Fibroblast of pulmonary artery (primary cell): ENCODE measurements at places on chromosomes 7 and 10.

- DNase-seq = no peak
Measured at GRCh38 chr10:93837822-93838221, 56.0 kb upstream of the SLC35G1 start.

- DNase-seq = no peak
Measured at GRCh38 chr7:45384499-45384898, 189.7 kb upstream of the ADCY1 start.

- DNase-seq = no peak
Measured at GRCh38 chr7:94146408-94146807, 142.3 kb upstream of the BET1 start.

GRCh38 chr10:126926568-126926967, 21.3 kb downstream of the DOCK1 start:
- no peak for DNase-seq

- DNase-seq = no peak
Measured at GRCh38 chr10:18880530-18880929, 168.1 kb upstream of the MALRD1 start.

GRCh38 chr10:118216020-118216419, 126.1 kb downstream of the FAM204A start:
- no peak for DNase-seq

DNA sequence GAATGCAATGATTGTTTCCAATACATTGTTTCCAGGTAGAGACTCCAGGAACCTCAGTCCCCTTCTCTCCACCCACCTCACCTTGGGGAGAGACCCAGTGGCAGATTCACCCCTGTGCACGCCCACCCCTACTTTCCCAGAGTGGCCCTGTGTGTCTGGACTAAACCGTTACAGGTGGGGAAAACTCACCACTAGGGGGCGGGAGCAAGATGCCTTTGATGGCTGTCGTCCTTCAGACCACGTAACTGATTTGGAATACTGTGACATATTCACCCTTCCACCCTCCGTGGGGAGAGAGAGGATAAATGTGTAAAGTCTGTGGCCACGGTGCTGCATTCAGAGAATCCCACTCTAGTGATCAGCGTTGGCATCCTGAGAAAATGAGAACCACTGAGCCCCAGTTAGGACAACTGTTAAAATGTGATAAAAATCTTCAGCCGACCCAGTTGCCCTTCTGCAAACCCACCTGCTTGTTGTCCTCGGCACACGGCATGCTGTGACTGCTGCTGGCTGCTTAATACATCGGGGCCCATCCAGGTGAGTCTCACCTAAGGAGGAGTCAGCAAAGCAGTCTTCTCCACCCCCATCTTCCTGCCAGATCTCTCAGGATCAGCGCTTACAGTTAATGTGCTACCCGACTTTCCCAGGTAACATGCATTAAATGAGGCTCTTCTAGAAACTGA, 41.5 kb upstream of the NMT2 start:
- DNase-seq = peak; percentile 81

DNA sequence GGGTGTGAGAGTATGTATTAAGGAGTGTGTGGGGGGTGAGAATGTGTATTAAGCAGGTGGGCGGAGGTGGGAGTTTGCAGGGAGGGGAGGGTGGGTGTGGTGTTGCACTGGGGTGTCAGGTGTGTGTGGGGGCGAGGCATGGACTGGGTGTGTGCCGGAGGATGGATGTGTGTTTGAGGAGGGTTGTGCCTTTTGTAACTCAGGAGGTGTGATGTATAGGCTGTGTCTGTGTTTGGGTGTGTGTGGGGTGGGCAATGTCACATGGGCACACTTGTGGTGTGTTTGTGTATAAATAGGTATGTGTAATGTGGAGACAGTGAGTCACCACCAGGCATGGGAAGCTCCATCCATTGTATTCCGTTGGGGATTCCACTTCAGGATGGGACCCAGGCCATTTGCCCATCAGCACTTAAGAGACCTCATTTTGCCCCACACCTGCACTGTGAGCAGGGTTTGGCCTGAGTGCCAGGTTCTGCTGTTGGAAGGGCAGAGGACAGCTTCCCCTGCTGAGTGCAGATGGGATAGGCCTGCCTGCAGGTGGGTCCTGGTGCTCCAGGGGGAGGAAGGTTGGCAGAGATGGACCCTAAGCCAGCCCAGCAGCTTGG, 5.8 kb downstream of the UNC5B start:
- DNase-seq = peak; percentile 60

- DNase-seq = no peak
Measured at GRCh38 chr7:30557245-30557644, 37.4 kb upstream of the GARS1 start.

DNA sequence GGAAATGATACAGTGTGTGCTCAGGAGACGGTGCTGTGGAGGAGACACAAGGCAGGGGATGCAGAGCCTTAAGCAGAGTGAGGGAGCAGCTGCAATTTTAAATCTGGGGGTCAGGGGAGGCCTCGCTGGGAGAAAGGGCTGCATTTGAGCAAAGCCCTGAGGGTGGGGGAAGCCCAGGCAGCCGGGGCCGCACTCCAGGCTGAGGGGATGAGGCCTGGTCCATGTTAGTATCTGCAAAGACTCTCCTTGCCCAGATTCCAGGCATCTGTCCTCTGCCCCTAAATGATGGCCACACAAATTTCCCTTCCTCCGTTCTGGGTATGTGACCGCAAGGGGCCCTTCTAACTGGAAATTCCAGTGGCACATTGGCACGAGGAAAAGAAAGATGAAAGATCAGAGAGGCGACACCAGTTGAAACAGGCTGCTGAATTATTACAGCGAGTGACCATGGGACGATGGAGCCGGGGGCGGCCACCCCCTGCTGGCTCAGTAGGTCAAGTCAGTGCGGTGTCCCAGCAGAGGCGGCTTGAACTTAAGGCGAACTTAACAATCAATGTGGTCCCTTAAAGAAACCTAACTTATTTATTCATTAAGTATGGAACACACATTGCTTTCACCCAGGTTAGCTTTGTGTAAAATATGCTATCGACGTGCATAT, 62.3 kb upstream of the KAT6B start:
- DNase-seq = no peak

- no peak for DNase-seq
Measured at GRCh38 chr10:70222340-70222794, 10.9 kb downstream of the PPA1 start.

DNA sequence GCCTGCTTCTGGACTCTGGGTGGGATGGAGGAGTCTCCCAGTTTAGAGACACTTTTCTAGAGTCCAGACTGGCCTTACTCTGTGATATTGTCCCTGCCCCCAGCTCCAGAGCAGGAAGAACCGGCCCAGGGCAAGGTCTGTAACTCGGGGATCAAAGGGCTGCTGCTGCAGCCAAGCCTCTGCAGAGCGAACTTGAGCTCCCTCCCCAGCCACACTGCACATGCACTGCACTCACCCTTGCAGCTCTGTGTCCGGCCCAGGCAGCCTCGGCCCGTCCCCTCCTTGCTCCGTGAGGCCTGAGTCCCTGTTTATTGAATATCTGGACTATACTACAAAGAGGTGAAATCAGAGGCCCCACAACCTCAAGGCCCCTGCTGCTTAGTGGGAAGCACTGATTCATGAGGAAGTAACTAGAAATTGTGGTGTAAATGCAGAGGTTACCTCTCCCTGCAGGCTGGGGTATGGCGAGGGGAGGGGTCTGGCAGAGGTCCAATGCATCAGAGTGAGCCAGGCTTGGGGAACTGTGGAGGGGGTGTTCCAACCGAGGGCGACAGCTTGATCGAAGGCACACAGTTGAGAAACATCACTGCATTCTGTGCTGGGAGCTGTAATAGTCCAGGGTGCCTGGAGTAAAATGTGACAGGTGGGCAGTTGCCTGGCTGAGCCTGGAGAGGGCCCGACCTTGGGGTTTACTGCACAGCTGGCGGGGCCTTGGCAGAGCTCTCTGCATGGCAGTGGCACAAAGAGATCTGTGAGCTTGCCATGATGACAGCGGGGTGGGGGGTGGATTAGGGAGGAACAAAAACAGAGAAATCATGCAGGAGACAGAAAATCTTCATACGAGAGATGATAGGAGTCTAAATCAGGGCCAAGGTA, 49.1 kb downstream of the AOC1 start:
- DNase-seq = no peak

DNA sequence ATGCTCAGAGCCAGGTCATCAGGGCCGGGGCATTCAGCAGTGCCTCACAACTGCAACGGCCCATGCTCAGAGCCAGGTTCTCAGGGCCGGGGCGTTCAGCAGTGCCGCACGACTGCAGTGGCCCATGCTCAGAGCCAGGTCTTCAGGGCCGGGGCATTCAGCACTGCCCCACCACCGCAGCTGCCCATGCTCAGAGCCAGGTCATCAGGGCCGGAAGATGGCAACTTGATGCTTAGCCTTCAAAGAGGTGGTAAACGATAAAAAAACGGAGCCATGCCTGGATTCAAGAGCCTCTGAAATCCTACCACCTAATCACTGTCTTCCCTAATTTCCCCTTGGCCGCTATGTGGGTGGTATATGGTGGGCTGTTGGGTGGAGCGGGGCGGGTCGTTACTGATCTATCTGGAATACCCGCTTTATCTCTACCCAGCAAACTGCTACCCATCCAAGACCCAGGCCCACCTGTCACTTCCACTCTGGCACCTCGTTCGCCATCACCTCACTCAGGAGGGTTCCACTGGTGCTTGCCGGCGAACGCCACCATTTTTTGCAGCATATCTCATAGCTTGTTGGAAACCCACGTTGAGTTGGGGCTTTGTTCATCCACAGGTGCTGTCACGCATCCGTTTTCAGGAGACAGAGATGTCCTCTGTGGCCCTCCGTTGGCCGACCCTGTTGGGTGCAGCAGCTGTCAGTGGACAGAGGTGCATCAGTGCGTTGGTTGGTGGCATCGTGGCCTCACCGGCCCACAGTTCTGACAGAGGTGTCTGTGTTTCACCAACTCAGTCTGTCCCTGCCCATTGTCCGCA, 221.1 kb downstream of the EBF3 start:
- DNase-seq = no peak

DNA sequence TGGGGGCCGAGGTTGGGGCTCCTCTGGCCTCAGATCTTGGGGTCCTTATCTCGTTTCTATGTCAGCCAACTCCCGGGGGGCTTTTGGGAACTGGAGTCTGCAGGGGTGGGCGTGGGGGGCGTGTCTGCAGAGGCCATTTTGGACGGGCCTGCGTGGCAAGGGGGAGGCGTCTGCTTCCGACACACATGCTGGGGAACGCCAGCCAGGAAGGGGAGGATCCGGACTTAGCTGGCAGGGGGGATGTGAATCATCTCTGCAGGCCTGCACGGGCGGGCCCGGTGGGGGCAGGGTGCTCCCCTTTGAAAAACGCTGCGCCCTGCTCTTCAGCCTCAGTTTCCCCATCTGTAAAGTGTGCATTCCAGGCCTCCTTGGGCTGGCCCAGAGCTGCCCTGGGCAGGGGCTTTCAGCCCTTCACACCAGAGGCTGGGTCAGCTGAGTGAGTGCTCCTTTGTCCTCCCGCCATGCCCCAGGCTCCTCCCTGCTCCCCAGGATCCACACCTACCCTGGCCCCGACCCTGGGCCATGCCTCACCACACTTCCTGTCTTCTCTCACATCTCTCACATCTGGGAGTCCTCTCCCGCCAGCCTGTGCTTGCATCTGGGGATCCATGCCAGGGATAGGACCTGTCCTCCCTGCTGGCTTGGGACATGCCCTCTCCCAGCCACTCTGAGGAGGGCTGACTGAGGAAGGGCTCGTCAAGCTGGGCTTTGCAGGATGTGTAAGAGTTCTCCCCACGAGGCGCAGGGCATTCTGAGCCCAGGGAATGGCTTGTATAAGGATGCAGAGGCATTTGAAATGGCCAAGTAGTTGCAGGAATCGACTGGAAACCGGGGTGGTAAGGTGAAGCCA, 172.6 kb upstream of the TNRC18 start:
- peak; percentile 94 for DNase-seq

DNA sequence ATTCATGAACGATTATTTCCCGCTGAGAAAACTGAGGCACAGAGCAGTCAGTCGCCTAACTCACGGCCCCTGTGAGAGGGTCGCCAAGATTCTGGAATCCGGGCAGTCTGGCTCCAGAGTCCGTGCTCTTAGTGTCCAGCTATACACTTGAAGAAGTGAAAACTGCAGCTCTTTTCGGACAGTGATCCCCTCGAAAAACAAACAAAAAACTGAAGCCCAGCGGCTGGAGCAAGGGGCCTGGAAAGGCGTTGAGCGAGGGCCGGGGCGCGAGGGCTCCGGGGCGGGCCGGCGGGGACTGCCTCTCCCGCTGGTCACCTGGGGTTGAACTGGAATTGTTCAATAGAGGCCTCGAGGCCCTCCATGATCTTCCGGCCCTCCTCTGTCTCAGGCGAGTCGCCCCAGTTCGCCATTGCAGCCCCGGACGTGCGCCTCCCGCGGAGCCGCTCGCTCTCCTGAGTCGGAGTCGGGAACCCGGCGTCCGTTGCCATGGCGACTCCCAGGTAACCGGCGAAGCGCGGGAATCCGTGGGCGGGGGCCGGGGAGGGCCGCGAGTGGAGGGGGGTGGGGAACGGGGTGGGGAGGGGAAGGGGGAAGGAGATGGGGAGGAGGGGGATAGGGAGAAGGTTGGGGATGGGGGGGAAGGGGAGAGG, 881 bp downstream of the C10orf67 start:
- peak; percentile 49 for DNase-seq

DNA sequence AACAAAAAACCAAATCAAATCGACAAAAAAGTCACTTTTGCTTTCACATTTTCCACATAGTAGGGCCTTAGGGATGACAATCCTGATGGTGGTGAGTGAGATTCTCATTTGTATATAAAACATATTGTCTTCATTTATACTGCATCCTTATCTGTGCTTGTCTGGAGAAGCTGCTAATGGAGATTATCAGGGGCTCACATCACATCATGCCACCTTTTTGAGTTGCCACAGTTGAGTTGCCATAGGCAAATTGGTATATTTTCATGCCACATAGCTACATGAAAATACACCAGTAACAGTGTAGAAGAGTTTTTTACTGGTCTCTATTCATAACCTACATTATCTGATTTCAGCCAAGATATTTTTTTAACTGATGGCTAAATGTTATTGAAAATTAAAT, 85.3 kb downstream of the CNTNAP2 start:
- no peak for DNase-seq

GRCh38 chr7:14341200-14341775, 351.8 kb upstream of the ETV1 start:
- DNase-seq = no peak

DNA sequence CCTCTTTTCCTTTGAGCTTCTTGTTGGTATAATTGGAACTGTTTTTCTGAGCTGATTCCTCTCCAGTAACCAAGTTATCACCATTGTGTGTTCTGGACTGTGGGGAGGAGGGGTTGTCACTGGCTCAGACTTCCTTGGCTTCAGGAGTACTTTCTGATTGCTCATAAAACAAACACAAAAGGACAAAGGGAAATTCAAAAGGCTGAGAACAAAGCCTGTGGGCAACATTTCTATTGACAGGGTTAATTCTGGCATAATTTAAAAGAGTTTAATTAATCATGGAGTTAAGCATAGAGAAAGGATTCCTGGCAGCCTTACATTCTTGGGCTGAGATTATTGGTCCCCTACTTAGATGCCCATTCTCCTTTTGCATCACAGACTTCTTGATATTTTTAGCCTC, 222.9 kb upstream of the KMT2E start:
- peak; percentile 43 for DNase-seq

- no peak for DNase-seq
Measured at GRCh38 chr7:111006040-111006439, 84.9 kb upstream of the LRRN3 start.

DNA sequence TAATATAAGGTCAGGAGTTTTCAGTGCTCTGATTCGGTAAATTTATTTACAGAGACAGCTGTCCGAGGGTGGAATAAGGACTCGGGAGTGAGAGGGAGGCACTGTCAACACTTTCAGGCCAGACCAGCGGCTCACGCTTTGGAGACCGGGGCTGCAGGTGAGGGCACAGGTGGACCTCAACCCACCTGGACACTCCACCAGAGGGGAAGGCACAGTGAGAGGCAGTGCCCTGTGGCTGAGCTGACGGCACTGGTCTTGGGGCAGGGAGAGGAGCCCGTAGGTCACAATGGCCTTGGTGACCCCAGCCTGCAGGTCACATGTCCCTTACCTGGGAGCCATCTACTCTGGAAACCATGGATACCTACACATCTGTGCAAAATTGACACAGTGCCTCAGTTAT, 315.1 kb downstream of the ADARB2 start:
- no peak for DNase-seq
